Fibroblast of upper back skin (primary cell): ENCODE measurements at places on chromosomes 5 and 9.

GRCh38 chr5:142982821-142983200 is 212.6 kb downstream of the ARHGAP26 start:
- DNase-seq = no peak

DNA sequence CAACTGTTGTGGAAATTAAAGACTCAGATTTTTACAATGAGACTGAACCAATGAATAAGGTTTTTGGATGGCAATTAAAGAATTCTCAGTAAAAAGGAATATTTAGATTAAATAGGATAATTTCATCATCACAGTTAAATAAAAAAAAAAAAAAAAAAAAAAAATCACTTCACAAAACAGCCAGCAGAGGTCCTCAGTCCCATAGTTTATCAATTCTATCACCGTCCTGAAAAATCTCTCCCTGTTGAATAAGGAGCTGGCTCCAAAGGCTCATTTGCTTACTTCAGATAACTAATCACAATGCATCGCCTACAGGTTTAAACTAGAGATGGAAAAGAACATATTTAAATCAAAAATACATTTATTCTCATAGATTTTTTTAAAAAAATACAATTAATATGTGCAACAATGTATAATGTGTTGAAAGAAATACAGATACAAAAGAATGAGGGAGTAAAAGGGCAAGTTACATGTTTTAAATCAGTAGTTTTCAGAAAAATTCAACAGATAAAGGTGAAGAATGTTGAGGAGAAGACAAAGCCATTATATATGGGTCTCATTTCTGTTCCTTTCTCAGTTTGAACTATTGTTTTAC is 175.8 kb upstream of the CHD1 start:
- DNase-seq = peak; percentile 29

GRCh38 chr5:111432883-111433536 is 79.3 kb downstream of the STARD4 start:
- peak; percentile 51 for DNase-seq

DNA sequence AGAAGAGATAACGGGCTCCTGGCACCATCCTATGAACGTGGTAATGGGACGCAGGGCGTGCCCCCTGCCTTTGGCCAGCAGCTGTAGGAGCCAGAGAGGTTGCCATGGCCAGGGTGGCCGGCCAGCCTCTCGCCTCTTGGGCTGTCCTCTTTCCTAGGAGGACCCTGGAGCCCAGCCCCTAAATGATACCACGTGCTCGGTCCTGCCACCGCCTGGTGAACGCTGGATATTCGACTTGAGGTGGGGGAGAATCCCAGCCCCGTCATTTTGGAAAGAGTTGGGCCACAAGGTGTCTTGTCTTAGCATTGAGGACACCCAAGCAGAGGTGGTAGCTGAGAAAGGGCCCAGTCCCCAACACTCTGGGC is 391 bp upstream of the NRG2 start:
- DNase-seq = peak; percentile 1

DNA sequence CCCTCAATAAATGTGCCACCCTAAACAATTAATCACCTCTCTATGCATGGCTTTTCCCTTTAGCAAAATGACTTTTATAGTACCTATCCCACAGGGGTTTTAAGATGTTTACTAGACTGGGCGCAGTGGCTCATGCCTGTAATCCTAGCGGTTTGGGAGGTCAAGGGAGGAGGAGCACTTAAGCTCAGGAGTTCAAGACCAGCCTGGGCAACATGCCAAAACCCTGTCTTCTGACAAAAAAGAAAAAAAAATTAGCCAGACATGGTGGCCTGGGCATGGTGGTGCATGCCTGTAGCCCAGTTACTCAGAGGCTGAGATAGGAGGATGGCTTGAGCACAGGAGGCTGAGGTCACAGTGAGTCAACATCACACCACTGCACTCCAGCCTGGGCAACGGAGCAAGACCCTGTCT is 13.5 kb downstream of the SH3TC2 start:
- no peak for DNase-seq

- DNase-seq = no peak
Measured at GRCh38 chr5:11363631-11364178, 540.5 kb downstream of the CTNND2 start.

GRCh38 chr5:177511796-177512675 is 2.4 kb upstream of the DOK3 start:
- DNase-seq = no peak

GRCh38 chr9:81634915-81635516 is 54.3 kb downstream of the TLE1 start:
- DNase-seq = peak; percentile 57

GRCh38 chr5:78507531-78507930 is 141.0 kb downstream of the LHFPL2 start:
- no peak for DNase-seq

- DNase-seq = peak; percentile 58
Measured at GRCh38 chr5:36158144-36158543, 6.2 kb downstream of the SKP2 start.

- DNase-seq = no peak
Measured at GRCh38 chr5:141995656-141996055, 17.2 kb downstream of the GNPDA1 start.
